Mesendoderm (in vitro differentiated cells): ENCODE measurements at places on chromosomes 1 and 21.

GRCh38 chr1:59422921-59423575 lies 126.2 kb downstream of the FGGY start:
- no peak for DNase-seq

- no peak for DNase-seq
These were observed 127.8 kb downstream of the TMEM53 start for GRCh38 chr1:44546403-44547053.

- DNase-seq, result peak; percentile 95
These were observed 33.5 kb upstream of the HHAT start for GRCh38 chr1:210294999-210295745.

DNA sequence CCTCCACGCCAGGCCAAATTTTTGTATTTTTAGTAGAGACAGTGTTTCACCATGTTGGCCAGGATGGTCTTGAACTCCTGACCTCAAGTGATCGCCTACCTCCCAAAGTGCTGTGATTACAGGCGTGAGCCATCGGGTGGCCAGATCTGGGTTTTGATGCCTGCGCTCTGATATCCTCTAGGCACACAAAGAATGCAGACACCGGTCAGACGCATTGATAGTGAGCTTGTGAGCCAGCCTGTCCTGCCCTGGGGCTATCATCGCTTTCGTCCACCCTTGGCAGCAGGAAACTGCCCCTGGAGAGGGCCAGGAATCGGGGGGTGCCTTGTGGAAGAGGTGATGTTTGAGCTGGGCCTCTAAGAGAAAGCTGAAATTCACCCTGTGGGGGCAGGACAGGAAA lies 4.0 kb downstream of the FBLIM1 start:
- peak; percentile 91 for DNase-seq

DNA sequence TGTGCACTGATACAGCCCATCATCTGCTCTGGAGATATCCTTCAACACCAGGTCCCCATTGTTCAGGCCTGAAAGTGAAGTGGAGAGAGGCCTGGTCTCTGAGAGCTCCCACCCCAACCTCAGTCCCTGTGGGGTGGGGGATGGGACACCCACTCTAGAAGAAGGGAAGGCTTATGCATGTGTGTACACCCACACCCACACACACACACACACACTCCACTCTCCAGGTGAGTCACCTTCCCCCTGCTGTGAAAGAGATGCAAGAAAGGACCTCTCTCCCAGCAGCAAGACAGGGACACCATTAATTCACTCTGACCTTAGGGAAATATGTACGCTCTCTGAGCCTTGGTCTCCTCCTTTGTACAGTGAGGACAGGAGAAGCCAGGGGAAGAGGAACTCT lies 5.9 kb downstream of the VSIG8 start:
- DNase-seq, result no peak

- DNase-seq, result no peak
These were observed 2.9 kb downstream of the MACO1 start for GRCh38 chr1:25433389-25434186.

GRCh38 chr21:14762734-14763694 lies 216.9 kb upstream of the SAMSN1 start:
- DNase-seq, result no peak

GRCh38 chr1:164054331-164054730 lies 504.7 kb upstream of the PBX1 start:
- peak; percentile 7 for DNase-seq

DNA sequence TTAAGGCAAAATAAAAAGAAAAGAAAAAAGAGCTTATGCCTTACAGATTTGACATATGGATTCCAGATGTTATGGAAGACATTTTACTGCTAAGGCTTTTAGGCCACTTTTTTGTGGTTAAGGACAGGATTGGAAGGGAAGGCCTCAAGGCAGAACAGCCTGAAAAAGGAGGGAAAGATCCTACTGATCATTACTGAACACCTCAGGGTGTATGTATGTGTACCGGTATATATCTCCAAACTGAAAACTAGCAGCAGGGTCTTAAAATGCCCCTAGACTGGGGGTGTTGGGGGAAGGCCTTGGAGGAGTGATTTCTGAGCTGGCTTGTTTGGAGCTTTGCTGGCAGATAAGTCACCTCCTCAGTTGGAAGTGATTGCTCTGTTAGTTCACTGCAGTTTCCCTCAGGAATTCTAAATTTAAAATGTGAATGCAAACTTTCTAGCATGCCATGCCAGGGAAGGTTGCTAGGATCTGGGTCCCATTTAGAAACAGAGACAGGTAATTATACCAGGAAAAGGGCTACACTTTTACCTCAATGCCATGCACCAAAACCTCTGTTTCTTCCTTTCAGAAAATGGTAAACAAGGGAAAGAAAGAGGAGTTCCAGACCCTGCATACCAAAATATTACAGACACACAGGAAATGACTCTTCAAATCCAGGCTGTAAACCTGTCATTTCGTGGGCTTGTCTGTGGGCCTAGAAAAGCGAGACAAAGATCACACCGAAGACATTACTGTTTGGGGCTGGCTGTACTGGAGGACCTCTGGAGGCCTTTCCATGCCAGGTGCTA lies 15.0 kb downstream of the C1orf52 start:
- no peak for DNase-seq
